Stimulated activated CD4-positive, alpha-beta T cell treated with anti-CD3 and anti-CD28 coated beads, Interleukin-1b, Interleukin-23, amount 100 ng/mL, for 1 hour (primary cell): ENCODE measurements at places on chromosomes 5 and 9.

- DNase-seq = no peak
These were observed 2.3 kb upstream of the ST8SIA4 start for GRCh38 chr5:100905259-100905914.

DNA sequence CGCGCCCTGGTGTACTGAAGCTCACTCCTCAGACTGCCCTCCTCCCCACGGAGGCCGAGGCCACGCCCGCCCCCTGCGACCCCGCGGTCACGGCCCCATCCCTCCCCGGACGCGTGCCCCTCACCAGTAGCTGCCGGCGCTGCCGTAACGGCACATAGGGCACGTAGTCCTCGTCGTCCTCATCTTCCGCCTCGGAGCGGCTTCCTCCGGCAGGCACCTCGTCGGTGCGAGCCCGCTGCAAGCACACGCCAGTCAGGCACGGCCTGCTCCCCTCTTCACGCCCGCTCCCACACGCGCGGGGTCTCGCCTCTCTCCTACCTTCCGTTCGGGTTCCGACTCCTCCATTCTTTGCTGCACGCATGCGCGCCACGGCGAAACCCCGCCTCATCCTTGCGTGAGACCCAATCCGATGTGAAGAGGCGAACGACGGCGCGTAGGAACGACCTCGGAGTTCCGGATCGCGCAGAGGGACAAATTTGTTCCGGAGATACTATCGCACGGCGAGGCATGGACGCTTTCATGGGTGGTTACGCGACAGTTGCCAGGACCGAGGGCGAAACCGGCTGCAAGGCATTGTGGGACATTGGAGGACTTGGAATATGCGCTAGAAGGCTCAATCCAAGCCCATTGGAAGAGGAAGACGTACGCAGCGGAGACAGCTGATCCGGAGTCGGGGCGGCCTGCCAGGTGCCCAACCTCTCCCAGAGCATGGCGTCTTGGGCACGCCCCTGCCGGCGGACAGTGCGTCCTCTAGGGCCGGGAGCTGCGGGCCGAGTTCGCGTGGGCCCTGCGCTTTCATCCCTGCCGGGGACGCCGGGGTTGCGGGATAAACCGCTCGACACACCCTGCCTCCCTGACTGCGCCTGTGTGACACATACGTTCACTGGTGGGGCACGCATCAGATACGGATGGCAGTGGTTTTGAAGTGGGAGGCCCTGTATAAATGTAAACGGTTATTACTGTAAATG, at the start of gene DDX41:
TSS of gene DDX41 (minus strand) at position 361 of the 968 bp plus-strand sequence. CDS start at position 345, 16 bp downstream.
- peak; percentile 87 for DNase-seq

- DNase-seq = no peak
These were observed 849.9 kb downstream of the MAT2B start for GRCh38 chr5:164355267-164355830.

- DNase-seq = no peak
These were observed 228.5 kb downstream of the ENC1 start for GRCh38 chr5:74412066-74412465.

- DNase-seq = no peak
These were observed 104.1 kb downstream of the MTREX start for GRCh38 chr5:55411876-55412275.

DNA sequence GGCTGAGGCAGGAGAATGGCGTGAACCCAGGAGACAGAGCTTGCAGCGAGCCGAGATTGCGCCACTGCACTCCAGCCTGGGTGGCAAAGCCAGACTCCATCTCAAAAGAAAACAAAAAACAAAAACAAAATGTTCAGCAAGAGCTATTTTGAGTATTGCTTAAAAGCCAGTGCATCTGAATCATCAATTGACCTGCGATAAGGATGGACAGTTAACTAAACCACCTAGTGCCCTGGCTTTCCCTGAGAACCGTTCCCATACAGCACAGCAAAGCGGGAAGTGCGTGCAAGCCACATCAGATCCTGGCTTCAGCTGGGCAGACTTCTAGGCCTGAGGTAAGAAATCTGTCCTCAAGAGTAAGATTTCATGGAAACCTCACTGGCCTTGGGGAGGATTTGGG, 2.7 kb downstream of the DYNC2I2 start:
- DNase-seq = no peak

DNA sequence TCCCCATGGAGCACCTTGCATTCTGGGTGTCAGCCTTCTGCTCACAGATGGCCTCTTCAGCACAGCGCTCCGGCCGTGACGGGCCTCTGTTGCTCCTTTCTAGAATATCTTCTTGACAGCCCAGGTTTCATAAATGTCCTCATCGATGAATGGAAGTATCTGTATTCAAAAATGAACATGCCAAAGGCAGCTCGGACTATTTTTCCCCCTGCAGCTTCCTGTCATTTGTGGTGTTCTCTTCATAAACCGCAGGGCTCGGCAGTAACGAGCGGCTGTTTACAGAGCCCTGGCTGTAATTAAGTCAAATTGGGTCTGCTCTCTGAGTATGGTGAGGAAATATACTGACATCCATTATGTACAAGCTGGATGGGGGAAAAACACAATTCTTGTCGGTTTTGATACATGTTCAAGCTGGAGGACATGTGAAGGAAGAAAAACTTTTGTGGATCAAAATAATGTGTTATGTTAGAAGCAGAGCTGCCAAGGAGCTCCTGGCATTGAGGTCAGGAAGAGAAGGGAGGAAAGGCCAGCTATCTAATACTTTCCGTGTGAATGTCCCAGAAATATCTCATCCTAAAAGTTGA, 154.1 kb upstream of the CD180 start:
- DNase-seq = no peak
